Activated naive CD8-positive, alpha-beta T cell treated with anti-CD3 and anti-CD28 coated beads, Interleukin-2, amount 50 U/mL, for 24 hours (primary cell): ENCODE measurements at places on chromosomes 1 and 21.

GRCh38 chr1:225767634-225768540 is 9.7 kb upstream of the SRP9 start:
- H3K36me3 ChIP-seq = no peaks in the 10 kb centered on the region
- DNase-seq = no peak
- H3K4me3 ChIP-seq = no peak overlapping the region
- no peaks in the 10 kb centered on the region for H3K27me3 ChIP-seq

DNA sequence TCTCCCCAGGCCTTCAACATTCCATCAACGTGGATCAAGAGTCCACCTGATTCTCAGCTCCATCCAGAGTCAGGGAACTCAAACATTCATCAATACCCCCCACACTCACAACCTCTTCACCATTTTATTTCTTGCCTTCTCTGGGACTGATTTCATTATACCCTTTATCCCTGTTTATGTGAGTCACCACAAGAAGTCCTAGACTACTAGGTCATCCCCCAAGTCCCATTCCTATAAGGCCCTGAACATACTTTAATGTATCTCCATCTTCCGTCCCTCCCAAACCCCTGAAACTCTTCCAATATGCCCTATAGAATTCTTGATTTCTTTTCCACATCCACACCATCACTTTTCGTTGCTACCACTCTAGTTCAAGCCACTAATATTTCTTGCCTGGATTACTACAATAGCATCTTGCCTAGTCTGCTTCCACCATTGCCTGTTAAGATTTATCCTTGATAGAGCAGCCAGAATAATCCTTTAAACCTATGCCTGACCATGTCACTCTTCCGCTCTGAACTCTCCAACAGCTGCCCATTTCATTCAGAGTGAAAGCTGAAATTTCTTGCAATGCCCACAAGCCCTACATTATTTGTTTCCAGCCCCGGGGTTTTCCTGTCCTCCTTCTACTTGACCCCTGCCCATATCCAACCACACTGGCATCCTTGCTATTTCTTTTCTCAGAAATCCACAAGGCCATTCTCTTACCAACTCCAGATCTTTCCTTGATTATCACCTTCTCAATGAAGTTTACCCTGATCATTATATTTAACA is 9.4 kb upstream of the SAMD13 start:
- no peak overlapping the region for H3K27ac ChIP-seq
- H3K4me1 ChIP-seq = no peaks in the 10 kb centered on the region
- no peak for DNase-seq
- peaks cover 3% of the 10 kb centered on the region for H3K36me3 ChIP-seq
- no peaks in the 10 kb centered on the region for H3K27me3 ChIP-seq

- no peak overlapping the region for H3K4me3 ChIP-seq
- no peaks in the 10 kb centered on the region for H3K4me1 ChIP-seq
- H3K27ac ChIP-seq = no peak overlapping the region
- H3K36me3 ChIP-seq = no peaks in the 10 kb centered on the region
- H3K27me3 ChIP-seq = peaks cover 1% of the 10 kb centered on the region
These were observed 346.5 kb upstream of the PLD5 start for GRCh38 chr1:242870966-242871365.

- no peak overlapping the region for H3K4me3 ChIP-seq
- H3K27me3 ChIP-seq = no peaks in the 10 kb centered on the region
- H3K27ac ChIP-seq = no peak overlapping the region
- no peak for DNase-seq
- no peaks in the 10 kb centered on the region for H3K36me3 ChIP-seq
- H3K4me1 ChIP-seq = peaks cover 34% of the 10 kb centered on the region
These were observed 229.8 kb upstream of the SGIP1 start for GRCh38 chr1:66304128-66304527.

GRCh38 chr1:43858324-43858723 is 75.3 kb upstream of the ARTN start:
- H3K36me3 ChIP-seq = peaks cover 12% of the 10 kb centered on the region
- no peak for DNase-seq
- no peak overlapping the region for H3K4me3 ChIP-seq
- H3K27ac ChIP-seq = no peak overlapping the region
- peaks cover 7% of the 10 kb centered on the region for H3K4me1 ChIP-seq

- no peak overlapping the region for H3K27ac ChIP-seq
- H3K36me3 ChIP-seq = peaks cover 27% of the 10 kb centered on the region
- H3K4me3 ChIP-seq = no peak overlapping the region
- peaks cover 13% of the 10 kb centered on the region for H3K4me1 ChIP-seq
- H3K27me3 ChIP-seq = no peaks in the 10 kb centered on the region
These were observed 33.1 kb downstream of the NPHP4 start for GRCh38 chr1:5959087-5959486.

DNA sequence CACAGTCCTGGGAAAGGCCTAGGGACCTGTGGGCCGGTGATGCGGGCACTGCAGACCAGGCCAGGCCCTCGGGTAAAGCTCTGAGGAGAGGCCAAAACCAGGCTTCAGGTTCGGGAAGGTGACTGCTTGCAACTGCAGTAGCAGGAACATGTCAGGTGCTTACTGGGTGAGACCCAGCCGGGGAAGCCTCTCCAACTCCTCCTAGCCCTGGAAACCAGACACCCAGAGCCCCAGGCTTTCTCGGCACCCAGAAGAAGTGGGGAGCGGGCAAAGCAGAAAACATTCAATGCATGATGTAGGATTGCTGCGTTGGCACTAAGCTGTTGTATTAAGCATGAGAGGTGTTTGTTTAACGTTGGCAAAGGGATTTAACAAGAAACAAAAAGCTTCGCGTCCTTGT is 20.2 kb upstream of the GNPAT start:
- no peaks in the 10 kb centered on the region for H3K27me3 ChIP-seq
- peaks cover 13% of the 10 kb centered on the region for H3K36me3 ChIP-seq
- H3K27ac ChIP-seq = no peak overlapping the region
- no peak overlapping the region for H3K4me3 ChIP-seq
- no peak for DNase-seq

DNA sequence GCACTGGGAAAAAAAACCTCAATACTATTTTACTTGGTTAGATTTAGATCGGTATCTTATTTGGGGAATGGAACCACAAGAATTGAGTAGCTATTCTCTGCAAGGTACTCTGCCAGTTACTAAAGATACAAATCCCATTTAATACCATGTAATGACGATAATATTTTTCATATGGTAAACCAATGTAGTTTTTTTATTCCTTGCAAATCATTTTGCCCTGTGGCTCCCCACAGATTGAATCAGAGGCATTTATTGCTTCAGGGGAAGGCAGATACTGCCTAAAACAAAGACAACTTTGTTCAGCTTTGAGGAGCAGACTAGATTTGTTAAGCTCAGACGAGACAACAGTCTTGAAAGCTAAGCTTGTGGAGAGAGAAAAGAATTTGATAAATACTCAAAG is 226.7 kb upstream of the RUNX1 start:
- no peaks in the 10 kb centered on the region for H3K36me3 ChIP-seq
- H3K4me1 ChIP-seq = peaks cover 7% of the 10 kb centered on the region
- no peak overlapping the region for H3K4me3 ChIP-seq
- no peak for DNase-seq
- no peaks in the 10 kb centered on the region for H3K27me3 ChIP-seq

DNA sequence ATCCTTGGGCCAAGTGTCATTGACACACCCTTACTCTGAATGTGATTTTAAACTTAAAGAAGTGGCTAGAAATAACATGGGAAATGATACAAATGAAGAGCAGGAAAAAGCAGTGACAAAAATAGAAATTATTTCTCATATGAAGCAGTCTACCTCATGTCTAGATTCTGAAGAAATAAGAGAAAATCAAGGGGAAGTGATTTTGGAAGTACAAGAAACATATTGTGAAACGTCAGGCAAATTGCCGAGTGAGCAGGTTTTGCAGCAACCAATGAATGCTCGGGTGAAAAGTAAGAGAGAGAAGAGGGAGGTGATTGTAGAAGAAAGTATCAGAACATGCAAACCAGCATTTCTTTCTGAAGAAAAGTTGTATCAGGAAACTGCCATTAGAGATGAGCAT is 130.7 kb downstream of the MACF1 start:
- H3K27ac ChIP-seq = peak overlapping the region; percentile 38
- no peak overlapping the region for H3K4me3 ChIP-seq
- no peak for DNase-seq
- H3K36me3 ChIP-seq = peaks cover 24% of the 10 kb centered on the region
- no peaks in the 10 kb centered on the region for H3K27me3 ChIP-seq

DNA sequence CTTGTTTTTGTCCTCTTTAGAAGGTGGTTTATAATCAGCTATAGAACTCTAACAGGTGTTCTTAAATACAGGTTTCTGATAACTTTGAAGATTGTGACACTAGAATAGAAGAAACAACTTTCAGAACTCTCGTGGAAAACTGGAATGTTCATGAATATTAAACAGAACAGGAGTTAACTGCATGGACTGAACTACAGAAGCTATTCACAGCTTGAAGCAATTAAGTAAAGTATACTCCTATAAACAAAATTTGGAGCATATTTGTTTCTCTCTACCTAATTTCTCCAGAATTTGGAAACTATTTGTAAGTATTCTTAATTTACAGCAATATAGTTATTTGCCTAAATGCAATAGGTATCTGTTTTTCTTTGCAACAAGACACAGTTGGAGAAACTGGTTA is 824.8 kb downstream of the ADGRL2 start:
- DNase-seq = no peak
- H3K36me3 ChIP-seq = no peaks in the 10 kb centered on the region

- H3K36me3 ChIP-seq = peaks cover 2% of the 10 kb centered on the region
- DNase-seq = no peak
- H3K4me1 ChIP-seq = peaks cover 44% of the 10 kb centered on the region
- H3K4me3 ChIP-seq = peak overlapping the region; percentile 1
These were observed 11.9 kb upstream of the DUSP10 start for GRCh38 chr1:221753828-221754188.

- H3K4me1 ChIP-seq = no peaks in the 10 kb centered on the region
- H3K4me3 ChIP-seq = no peak overlapping the region
- H3K27ac ChIP-seq = no peak overlapping the region
- no peak for DNase-seq
- H3K36me3 ChIP-seq = no peaks in the 10 kb centered on the region
These were observed 260.4 kb downstream of the PTPRU start for GRCh38 chr1:29496701-29497100.

DNA sequence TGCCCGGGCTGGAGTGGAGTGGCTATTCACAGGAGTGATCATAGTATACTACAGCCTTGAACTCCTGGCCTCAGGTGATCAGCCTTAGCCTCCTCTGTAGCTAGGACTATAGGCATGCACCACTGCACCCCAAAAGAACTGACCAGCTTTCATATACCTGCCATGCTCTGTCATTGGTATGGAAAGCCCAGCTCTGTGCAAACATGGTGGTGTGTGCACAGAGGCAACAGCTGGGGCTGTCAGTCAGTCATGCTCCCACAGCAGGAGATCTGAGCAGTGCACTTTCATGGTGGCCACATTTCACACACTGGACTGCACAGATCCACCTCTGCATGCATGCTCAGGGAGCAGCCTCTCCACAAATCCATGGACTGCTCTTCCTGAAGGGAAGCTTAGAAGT is 8.8 kb upstream of the JAK1 start:
- H3K27me3 ChIP-seq = no peaks in the 10 kb centered on the region
- no peaks in the 10 kb centered on the region for H3K36me3 ChIP-seq
- no peak overlapping the region for H3K4me3 ChIP-seq
- DNase-seq = no peak
- no peak overlapping the region for H3K27ac ChIP-seq
- H3K4me1 ChIP-seq = no peaks in the 10 kb centered on the region

- no peaks in the 10 kb centered on the region for H3K27me3 ChIP-seq
- H3K4me3 ChIP-seq = no peak overlapping the region
- H3K27ac ChIP-seq = peak overlapping the region; percentile 25
- DNase-seq = no peak
These were observed 38.5 kb downstream of the HSPG2 start for GRCh38 chr1:21898326-21899200.

- no peaks in the 10 kb centered on the region for H3K27me3 ChIP-seq
- no peak for DNase-seq
- peaks cover 9% of the 10 kb centered on the region for H3K36me3 ChIP-seq
- no peak overlapping the region for H3K27ac ChIP-seq
- H3K4me3 ChIP-seq = no peak overlapping the region
These were observed 25.2 kb downstream of the VAMP4 start for GRCh38 chr1:171716616-171717015.

DNA sequence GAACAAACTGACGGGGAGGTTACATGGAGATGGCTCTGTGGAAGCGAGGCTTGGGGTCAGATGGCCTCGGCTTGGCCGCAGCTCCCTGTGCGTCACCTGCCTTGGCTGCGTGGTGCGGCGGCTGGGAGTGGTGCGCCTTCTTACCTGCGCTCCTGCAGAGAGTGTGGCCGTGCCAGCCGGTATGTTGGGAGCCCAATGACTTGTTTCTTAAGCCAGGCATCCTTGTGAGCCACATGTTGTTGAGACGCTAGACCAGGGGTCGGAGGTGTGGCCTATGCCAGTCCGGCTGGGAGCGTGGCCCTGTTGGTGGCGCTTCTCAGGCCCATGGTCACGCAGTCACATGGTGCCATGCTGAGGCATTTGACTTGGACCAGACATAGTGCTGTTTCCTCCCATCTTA is 10.5 kb downstream of the SLX9 start:
- H3K36me3 ChIP-seq = peaks cover 18% of the 10 kb centered on the region
- no peak for DNase-seq
- no peaks in the 10 kb centered on the region for H3K27me3 ChIP-seq
- no peak overlapping the region for H3K4me3 ChIP-seq
- peaks cover 7% of the 10 kb centered on the region for H3K4me1 ChIP-seq
- H3K27ac ChIP-seq = no peak overlapping the region

DNA sequence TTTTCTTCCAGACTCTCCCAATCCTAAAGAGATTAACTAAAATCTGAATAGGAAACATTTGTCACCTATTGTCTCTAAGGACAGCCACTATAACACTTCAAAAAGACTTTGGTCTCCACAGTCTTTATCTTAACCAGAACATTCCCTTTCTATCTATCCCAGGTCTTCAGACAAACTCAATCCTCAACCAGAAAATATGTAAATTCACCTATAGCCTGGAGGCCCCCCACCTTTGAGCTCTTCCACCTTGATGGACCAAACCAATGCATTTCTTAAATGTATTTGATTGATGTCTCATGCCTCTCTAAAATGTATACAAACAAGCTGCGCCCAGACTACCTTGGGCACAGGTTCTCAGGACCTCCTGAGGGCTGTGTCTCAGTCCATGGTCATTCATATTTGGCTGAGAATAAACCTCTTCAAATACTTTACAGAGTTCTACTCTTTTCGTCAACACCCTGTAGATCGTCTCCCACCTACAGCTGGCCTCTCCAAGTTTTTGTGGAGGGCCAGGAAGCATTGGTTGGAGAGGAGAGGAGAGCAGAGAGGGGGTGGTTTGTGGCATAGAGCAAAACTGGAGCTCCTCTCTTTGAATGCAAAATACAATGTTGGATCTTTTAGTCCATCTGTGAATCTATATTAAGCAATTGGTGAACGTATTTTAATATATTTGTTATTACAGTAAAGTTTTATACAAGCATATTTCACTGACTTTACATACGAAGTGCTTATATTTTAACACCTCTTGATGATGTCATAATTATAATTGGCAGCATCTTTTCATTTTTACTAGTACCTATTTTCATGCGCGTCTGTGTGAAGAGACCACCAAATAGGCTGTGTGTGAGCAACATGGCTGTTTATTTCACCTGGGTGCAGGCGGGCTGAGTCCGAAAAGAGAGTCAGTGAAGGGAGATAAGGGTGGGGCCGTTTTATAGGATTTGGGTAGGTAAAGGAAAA is 230.7 kb upstream of the DUSP10 start:
- no peak overlapping the region for H3K27ac ChIP-seq
- no peak for DNase-seq
- H3K27me3 ChIP-seq = no peaks in the 10 kb centered on the region
- no peak overlapping the region for H3K4me3 ChIP-seq
- H3K36me3 ChIP-seq = no peaks in the 10 kb centered on the region

- no peak for DNase-seq
- peaks cover 73% of the 10 kb centered on the region for H3K4me1 ChIP-seq
- H3K27me3 ChIP-seq = no peaks in the 10 kb centered on the region
These were observed 31.5 kb downstream of the JAK1 start for GRCh38 chr1:64934878-64935275.

- peaks cover 2% of the 10 kb centered on the region for H3K27me3 ChIP-seq
- no peak for DNase-seq
- no peaks in the 10 kb centered on the region for H3K4me1 ChIP-seq
- H3K4me3 ChIP-seq = no peak overlapping the region
These were observed 407.9 kb upstream of the LYPLAL1 start for GRCh38 chr1:218765753-218766152.
